ENCODE measurements at places on chromosomes 6 and 20.
A peak's percentile ranks its signal among the peaks of the same experiment; 100 is the strongest.

DNA sequence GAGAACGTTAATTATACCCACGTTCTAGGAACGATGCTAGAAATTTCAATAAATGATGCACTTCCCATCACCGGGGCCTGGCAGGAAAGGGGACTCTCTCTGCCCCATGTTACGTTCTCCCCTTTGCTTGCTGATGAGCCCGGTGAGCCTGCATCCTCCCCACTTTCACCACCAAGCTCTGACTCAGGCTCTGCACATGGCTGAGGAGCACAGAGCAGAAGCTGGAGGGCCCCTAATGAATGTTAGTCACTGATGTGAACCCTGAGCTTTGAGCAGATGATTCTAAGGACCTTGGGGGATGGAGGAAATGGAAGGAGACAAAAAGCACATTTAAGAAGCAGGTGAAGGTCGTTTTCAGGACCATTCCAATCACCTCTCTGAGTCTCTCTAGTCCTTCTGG is 468.2 kb upstream of the ARID1B start:
- no peak for DNase-seq

DNA sequence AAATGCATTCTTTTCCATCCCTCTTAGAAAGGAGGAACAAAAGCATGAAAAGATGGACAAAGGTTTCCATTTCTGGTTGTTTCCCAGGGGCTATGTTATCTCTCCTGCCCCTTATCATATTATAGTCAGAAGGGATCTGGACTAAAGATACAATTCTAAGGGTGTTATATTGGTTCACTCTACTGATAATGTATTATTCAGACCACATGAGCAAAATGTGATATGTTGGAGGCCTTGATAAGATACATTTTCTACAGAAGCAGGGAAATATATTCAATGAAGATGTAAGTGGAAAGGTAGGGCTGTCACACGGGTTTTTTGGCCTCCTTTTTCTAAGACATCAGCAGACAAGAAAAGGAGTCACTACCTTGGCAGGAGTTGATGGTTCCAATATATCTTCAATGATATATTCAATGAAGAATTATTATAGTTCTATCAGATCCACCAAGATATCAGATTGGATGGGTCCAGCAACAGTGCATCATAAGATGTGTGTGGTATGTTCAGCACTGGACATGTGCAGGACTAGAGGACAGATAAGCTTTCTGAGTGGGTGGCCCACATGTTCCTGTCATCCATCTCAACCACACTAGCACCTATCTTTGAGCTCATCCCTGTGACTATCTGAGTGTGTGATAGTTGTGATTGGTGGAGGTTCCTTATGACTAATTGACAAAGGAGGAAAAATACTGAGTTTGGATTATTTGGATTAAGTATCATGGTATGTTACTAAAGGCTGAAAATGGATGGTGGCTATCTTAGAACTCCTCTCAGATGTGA is 5.7 kb upstream of the ZKSCAN3 start:
- no peak for DNase-seq

GRCh38 chr6:167409694-167410093 is 84.8 kb downstream of the TTLL2 start:
- DNase-seq = no peak

GRCh38 chr20:50278684-50279531 is 88.3 kb downstream of the CEBPB start:
- no peak for DNase-seq

- DNase-seq = peak; percentile 2
Observed at GRCh38 chr6:17281100-17281496, at the start of gene RBM24. TSS of gene RBM24 (plus strand) at chr6:17281361. CDS start at chr6:17281582, 221 bp downstream.

- no peak for DNase-seq
Observed at GRCh38 chr6:30656513-30656912, 9.6 kb downstream of the C6orf136 start.

DNA sequence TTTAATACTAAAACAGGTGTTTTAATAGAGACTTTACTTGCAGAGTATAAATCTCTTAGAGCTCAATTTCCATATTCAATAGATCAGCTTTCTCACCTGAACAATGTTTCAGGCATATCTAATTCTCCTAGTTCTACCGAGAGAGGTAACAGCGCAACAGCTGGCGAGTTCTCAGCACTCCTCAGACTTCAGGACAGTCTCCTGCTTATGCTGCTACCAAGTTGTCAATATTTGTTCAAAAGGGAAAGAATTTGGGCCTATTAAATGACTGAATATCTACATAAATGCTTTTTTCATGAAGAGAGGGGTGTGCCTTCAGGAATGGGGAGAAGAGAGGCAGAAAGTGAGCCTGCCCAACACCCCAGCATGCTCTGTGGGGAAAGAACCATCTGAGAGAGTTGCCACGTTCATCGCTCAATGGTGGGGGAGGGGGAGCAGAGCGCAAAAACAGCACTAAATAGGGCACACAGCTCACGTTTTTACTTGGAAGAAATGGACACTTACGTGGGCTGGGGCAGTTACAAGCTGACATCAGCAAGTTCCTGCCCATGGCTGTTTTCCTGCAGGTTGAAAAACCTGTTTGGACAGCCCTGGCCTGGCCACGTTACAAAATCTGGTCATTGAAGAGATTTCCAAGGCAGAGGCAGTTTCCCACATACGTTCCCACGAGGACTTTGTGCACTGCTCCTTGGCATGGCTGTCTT is 38.0 kb downstream of the EZR start:
- DNase-seq = no peak

DNA sequence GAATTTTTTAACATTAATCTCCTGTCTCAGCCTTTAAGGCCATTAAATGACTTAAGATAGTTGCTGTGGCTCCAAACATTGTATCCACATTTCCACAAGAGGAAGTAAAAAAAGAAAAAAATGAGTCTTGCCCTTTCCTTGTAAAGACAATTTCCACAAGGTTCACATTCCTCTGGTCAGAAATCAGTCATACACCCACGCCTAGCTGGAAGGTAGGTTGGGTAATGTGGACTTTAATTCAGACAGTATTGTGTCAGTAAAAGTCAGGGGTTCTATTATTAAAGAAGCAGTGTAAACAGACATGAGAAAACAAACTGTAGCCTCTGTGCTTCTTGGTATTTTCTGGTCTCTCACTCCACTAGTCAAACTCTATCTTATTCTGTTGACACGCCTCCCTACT is 682.0 kb downstream of the GRIK2 start:
- DNase-seq = no peak

- DNase-seq = no peak
Observed at GRCh38 chr20:35866418-35867202, 87.7 kb downstream of the SCAND1 start.

DNA sequence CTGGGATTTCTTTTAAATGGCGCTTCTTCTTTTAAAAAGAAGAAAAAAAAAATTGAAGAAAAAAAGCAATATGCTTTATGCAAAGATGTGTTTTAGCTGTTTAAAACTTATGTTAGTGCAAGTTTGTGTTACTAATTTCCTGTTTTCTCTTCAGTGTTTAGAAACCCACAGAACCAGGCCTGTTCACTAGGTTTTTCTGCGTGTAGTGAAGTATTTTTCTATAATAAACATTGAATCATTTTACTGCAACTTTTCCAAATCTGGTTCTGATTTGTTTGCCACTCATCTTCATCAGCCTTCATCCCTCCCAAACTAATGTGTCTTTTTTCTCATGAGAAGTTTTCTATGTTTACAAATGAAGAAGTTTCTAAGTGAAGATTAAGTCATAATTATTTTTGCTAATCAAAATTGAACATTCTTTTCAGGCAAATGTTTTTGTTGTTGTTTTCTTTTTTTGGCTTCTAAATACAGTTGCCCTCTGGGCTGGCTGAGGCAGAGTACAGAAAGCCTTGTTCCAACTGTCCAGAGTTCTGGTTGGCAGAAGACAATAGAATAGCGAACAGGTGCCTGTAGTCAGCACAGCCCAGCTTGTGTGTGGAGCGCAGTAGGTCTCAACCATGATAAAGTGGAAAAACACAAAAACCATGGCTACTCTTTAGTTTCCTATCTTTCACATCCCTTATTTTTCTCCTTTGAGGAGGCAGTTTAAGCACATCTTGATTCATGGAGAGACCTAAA is 14.5 kb downstream of the ZNF76 start:
- no peak for DNase-seq

GRCh38 chr6:106347219-106347618 is 13.3 kb upstream of the CRYBG1 start:
- DNase-seq = no peak

GRCh38 chr20:8476021-8476420 is 344.0 kb downstream of the PLCB1 start:
- no peak for DNase-seq

- no peak for DNase-seq
Observed at GRCh38 chr20:3165473-3166337, 6.0 kb upstream of the FASTKD5 start.

DNA sequence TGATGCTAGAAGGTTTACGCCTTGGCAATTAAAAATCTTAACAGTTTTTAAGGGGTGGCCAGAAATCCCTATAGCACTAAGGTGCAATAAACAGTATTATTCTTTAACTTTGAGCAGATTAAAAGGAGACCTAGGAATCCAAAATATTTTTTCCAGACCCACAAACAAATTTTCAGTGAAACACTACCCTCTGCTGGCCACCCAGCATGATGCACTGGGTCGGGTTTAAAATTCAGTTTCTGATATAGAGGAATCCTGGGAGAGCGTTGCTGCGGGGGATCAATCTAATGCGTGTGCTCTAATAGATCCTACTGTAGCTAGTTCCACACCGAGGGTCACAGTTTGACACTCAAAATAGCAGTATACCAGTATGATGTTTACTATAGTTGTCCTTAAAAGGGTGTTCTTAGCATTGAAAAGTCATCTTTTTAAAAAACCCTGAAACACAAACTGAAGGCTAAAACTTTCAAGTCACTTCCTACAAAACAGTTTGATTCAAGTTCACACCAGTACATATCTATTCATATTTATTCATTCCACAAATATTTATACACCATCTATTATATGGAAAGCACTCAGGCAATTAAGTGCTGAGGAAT is 10.2 kb downstream of the UBE3D start:
- peak; percentile 19 for DNase-seq

- no peak for DNase-seq
Observed at GRCh38 chr6:166567107-166567506, 19.4 kb downstream of the RAMACL start.

GRCh38 chr6:155388591-155388990 is 67.0 kb downstream of the NOX3 start:
- no peak for DNase-seq

GRCh38 chr6:107435798-107436197 is 23.6 kb downstream of the PDSS2 start:
- DNase-seq = no peak

GRCh38 chr20:11941593-11942246 is 24.0 kb downstream of the BTBD3 start:
- DNase-seq = no peak

DNA sequence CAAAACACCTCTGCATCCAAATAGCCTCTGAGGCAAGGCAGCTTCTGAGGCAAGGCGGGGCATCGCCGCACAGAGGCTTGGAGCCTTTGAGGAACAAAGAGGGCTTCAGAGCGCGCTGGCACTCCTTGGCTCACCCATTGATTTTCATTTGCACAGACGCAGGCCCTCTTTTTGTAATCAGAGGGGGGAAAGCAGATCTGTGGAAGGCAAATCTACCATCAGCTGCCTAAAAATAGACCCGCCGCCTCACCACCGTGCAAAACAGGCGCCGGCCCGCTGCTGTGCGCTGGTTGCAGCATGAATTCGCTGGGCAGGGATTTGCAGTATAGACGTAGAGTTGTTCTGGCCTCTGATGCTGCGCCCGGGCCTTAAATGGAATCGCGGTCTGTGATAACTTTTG is 69.9 kb upstream of the STMND1 start:
- DNase-seq = no peak

DNA sequence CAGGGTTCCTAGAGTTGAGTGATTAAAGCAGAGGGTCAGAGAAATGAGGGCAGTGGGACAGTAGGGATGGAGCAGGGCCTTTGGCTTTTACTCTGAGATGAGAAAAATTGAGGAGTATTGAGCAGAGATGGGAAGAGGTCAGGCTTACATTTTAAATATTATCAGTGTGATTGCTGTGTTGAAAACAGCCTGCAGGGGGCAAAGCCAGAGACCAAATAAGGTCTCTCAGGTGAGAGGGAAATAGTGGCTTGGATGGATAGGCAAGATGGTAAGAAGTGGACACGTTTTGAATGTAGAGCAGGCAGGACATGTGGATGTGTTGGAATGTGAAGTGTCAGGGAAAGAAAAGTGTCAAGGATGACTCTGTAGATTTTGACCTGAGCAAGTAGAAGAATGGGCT is 105.0 kb upstream of the MAP3K7 start:
- DNase-seq = no peak

DNA sequence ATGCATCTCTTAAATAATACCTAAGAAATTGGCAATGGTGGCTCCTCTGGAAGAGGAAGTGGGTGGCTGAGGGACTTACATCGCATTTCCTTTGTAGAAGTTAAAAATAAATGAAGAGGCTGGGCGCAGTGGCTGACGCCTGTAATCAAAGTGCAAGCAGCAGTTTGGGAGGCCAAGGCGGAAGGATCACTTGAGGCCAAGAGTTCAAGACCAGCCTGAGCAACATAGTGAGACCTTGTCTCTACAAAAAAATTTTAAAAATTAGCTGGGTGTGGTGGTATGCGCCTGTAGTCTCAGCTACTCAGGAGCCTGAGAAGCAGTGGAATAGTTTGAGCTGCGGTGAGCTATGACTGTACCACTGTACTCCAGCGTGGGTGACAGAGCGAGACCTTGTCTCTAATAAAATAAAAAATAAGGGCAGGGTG is 12.2 kb upstream of the NCOA3 start:
- no peak for DNase-seq

DNA sequence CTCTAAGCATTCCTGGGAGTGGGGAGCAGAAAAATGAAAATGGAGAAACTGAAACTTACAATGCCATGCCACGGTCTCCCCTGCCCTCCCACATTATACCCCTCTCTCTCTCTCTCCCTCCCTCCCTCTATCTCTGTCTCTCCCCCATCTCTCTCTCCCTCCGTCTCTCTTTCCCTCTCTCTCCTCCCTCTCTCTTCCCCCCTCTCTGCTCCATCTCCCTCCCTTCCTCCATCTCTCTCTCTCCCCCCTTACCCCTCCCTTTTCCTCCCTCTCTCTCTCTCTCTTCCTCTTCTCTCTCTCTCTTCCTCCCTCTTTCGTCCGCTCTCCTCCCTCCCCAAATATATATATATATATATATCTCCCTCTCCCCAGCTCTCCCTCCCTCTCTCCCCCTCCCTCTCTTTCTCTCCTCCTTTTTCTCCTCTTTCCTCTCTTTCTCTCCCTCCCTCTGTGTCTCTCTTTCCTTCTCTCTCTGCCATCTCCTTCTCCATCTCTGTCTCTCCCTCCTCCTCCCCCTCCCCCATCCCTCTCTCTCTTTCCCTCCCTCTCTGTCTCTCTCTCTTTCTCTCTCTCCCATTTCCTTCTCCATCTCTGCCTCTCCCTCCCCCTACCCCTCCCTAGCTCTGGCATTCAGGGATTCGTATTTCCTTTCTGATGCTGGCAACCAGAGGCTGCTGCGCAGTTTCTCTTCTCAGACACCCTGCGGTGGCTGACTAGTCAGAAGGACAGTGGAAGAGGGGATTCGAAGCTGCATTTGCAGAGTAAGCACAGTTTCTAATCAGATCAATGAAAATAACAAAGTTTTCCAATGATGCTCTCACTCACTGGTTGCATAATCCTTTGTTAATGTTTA is 13.9 kb upstream of the VAPB start:
- no peak for DNase-seq

GRCh38 chr6:47070461-47070860 is 28.3 kb upstream of the ADGRF1 start:
- DNase-seq = no peak

Data from stimulated activated CD4-positive, alpha-beta T cell treated with anti-CD3 and anti-CD28 coated beads, Interleukin-1b, Interleukin-23, amount 100 ng/mL, for 4 hours (primary cell).